ENCODE measurements at places on chromosomes 11 and 22.

- DNase-seq, result no peak
Observed at GRCh38 chr11:103623933-103624332, 412.5 kb upstream of the DDI1 start.

DNA sequence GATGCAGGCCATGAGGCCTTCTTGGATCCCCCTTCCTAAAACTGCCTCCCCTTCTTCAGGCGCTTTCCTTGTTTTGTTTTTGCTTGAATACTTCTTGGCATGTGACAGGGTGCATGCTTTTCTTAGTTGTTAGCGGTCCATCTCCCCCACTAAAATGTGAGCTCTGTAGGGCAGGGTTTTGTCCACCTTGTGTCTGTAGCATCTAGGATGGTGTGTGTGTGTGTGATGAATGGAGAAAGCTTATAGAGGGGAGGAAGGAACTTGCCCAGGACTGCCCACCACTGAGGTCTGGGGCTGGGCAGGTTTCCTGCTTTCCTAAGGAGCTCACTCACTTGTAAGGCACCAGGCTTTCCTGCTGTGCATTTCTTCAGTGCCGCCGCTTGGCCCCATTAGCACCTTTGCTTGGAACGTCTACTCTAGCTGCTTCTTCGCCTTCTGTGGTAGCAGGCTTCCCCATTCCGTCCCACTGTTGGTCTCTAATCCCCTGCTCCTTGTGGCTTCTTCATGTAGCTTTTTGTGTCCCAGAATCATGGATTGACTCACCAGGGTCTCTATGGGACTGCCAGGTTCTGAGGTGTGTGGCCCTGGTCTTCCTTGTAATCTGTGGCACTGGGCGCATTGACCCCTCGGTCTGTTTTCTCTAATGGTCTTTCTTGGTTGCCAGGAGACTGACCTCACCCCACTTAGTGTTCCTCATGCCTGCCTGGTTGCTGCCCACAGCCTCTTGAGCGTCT is 3.3 kb downstream of the DGCR8 start:
- no peak for DNase-seq

- DNase-seq, result no peak
Observed at GRCh38 chr11:134987223-134987768, 575.3 kb upstream of the B3GAT1 start.

DNA sequence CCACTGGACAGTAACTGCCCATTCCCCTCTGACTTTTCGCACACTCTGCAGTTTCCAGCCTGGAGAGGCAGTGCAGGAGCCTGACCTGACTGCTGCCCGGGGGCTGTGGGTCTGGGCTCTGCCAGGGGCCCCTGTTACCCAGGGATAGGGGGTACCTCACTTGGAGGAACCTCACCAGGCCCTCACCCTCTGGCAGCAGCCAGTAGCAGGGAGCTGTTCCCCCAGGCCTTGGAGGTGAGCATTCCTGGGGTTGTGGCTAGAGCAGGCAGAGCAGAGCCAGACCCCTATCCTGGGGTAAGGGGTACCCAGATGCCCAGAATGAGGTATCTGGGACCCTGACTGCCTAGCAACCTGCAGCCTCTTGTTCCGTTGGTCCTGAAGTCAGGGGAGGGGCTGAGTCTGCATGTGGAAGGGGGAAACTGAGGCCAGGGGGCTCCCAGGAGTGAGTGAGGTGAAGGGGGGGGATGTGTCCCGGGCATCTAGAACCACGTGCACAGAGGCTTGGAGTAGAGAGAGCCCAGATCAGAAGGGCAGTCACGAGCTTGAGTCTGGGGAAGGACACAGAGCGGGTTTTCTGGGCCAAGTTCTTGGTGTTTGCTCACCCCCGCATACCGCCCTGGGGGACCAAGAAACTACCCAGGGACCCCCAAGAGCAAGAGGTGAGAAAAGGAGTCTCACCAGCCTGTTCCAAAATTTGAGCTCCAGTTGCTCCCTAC is 43.9 kb upstream of the ACCSL start:
- DNase-seq, result no peak

DNA sequence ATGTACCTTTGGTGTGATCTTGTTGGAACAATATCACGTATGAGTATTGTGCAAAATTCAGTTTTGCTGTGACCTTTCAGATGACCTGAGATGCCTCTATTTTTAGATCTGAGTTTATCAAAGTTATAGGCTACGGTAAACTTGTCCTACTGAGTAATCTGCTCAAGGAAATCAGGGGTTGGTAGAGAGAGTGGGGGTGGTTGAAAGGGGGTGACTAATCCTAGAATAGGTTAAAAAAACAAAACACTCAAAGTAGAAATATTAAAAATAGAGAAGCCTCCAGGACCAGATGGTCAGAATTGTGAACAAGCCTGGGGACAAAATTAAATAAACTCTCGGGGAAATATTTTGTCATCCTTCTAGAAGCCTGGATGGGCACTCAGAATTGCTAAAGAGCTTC is 59.9 kb upstream of the C11orf87 start:
- DNase-seq, result no peak

DNA sequence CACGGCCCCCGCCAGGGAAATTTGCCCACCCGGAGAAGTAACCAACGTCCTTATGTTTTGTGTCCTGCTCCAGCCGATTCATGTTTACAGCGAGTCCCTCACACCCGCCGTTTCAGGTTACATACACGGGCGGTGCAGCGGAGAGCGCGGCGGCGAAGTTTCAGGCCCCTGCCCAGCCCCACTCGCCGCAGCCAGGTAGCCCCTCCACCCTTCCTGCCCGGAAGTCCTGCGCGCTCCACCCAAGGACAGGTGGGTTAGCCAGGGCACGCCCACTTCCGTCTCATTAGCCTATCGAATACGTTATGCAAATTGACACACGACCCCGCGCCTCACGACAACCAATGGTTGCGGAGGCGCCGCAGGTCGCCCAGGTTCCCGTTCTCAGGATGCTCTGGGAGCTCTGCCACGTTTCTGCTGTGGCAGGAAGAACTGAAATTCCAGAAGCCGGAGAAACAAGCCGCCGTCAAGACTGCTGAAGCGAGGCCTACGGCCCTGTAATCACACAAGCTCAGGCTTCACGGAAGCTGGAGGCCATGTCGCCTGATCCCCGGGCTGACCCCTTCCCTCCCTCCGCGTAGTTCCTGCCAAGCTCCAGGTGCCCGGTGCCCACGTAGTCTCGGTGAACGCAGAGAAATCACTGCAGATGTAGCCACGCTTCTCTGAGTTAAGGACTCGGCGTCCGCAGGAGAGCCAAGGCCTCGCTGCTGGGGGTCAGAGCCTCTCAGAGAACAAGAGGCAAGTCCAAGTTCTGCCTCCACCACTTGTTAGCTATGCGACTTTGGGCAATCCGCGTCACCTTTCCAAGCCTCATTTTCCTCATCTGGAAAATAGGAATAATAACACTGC is 22.4 kb upstream of the MYH9 start:
- DNase-seq, result peak; percentile 48

GRCh38 chr11:29300420-29300819 is 716.4 kb downstream of the KCNA4 start:
- DNase-seq, result no peak

- DNase-seq, result no peak
Observed at GRCh38 chr22:49080631-49081030, 747.0 kb downstream of the BRD1 start.

- no peak for DNase-seq
Observed at GRCh38 chr11:120768949-120769348, 255.0 kb upstream of the TBCEL start.

GRCh38 chr22:42915980-42916765 is 59.1 kb upstream of the ARFGAP3 start:
- DNase-seq, result no peak

All from stimulated activated CD4-positive, alpha-beta T cell treated with anti-CD3 and anti-CD28 coated beads, Interleukin-12 subunit alpha, Interleukin-12 subunit beta, amount 100 ng/mL, for 4 hours (primary cell).